ENCODE measurements at places on chromosomes 13 and 19. TPM values are rescaled to one million over a fixed set of nuclear protein-coding genes. Genes with fewer than 3 reads are reported as not detected.

Gene PGLYRP1
- total RNA-seq: 1.6 TPM

Gene ZNF625
- 3.4 TPM for total RNA-seq

Gene CEACAM8
- 0.13 TPM for total RNA-seq

Gene LILRB3
- 50.5 TPM for total RNA-seq
